ENCODE measurements at places on chromosomes 7 and 10. TPM values are rescaled to one million over a fixed set of nuclear protein-coding genes. Genes with fewer than 3 reads are reported as not detected.

The KCNIP2 gene
- 5.7 TPM for total RNA-seq

DNA sequence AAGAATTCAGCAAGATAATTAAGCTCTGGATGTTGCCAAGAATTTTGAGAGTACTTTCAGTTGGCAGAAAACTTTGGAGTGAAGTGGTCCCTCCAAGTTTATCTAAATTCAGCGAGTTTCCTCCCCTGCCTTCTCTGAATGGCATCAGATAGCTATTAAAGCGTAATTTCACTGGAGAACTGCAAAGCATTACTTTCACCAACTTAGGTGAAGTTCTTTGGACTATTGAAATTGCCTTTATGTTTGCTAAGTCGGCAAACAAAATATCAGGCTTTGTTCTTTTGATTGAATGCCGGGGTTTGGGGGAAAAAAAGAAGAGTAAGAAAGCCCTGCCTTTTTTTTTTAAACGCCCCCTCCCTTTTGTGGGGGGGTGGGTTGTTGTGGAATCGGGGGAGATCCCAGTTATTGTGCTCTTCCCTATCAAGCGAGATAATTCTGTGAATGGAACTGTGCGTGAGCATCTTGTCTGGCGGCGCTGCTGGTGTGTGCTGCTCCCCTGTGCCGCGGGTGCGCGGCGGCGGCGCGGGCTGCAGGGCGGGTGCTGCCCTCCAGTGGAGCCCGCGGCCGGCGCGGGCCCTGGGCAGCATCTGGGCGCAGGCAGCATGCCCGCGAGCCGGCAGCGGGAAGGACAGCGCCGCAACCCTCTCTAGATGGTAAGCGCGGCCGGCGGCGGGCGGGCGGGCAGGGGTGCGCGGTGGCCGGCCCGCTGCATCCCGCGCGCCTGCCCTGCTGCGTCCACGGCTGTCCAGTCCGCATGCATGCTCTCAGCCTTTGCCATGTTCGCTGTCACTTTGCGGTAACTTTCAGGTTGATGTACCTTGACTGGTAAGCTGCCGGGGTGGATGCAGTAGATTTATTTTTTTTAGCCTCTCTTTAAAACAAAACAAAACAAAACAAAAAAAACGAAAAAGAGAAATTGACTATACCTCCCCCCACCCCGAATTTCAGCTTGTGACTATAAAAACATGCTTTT is 176.5 kb downstream of the TCF7L2 start:
- peak; percentile 48 for DNase-seq

- DNase-seq = no peak
Observed at GRCh38 chr7:28484606-28484935, 72.3 kb downstream of the CREB5 start.

DNA sequence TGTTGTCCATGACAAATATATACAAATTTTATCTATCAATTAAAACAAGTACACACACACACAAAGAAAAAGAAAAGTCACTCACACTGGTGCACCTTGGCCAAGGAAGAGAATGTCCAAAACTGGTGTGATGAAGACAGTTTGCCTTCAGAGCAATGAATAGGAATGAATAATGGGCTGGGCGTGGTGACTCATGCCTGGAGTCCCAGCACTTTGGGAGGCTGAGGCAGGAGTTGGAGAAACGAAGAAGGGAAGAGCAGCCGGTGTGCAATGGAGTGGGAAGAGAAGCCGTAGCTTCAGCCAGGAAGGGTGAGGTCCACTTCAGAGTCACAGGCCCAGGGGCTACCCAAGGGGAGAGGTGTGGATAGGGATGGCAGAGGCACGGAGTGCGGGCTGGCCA is 253.6 kb downstream of the CCSER2 start:
- no peak for DNase-seq

DNA sequence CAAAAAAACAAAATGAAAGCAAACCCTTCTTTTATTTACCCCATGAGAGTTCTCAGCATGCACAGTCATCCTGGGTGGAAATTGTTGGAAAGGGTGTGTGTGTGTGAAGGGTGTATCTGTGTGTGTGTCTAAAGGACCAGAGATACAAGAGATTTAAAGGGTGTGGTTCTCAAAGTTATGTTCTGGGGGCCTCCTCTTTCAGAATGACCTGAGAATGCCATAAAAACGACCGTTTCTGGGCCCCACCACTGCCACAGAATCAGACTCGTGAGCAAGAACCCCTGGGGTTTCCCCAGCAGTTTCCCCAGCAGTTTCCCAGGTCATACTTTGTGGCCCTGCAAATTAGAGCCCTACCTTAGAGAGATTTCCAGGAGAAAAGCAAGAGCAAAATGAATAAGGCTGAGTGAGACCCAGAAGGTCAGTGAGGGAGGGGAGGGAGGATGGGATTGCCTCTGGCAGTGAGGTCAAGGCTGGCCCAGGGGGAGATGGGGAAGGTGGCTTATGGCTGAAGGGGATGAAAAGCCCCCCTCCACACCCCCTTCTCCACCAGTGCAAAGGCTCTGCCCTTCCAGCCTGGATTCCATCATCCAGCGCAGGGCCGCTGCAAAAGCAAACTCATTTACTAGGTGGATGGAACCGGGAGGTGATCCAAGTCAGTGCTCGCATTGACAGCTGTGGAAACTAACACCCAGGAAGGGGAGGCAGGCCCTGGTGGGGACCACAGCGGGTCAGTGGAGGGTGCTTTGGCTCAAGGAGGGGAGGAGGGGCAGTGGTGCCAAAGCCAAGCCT is 10.2 kb downstream of the PYROXD2 start:
- no peak for DNase-seq

DNA sequence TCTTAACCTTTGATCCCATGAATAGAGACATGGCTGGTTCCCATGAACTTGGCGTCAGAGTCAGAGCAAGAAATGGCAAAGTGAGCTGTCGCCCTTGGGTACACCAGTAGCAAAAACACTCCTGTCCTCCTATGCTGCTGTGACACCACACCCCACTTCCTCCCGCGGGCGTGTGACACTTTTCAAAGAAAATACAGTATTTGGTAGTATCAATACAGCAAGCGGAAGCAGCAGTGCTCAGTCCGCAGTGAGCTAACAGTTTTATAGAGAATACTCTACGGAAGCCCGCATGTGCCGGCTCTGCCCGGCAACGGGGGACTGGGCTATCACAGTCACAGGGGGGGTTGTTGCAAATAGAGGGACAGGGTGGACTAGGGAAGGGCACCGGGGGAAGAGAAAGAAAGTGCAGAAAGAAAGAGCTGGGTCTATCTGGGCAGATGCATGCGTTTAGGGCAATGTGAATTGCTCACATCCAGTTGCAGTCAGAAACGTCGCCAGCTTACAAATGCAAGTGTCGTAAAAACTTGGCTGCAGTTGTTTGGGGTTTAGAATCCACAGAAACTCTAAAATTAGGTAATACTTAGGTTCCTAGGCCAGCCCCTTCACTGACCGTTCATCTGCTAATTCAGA is 49.8 kb downstream of the PRKCQ start:
- DNase-seq = no peak

GRCh38 chr7:112573302-112574039 is 92.7 kb downstream of the LSMEM1 start:
- DNase-seq = peak; percentile 6

DNA sequence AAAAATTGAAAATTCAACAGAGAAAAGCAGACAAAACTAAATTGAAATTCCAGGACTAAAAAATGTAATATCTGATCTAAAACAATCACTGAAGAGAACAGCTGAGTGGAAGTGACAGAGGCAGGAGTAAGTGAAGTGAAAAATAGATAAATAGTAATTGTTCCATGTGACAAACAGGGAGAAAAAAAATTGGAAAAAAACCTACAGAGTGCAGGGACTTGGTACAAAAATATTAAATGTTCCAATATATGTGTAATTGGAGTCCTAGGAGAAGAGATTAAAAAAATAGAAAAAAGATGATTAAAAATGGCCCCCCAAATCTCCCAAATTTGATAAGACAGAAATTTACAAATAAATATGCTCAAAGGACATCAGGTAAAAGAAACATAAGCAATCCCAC is 63.4 kb upstream of the NAMPT start:
- DNase-seq = no peak

All from skin of body (tissue), 3 donors.